ENCODE measurements at places on chromosomes 1 and 21. TPM values are rescaled to one million over a fixed set of nuclear protein-coding genes. Genes with fewer than 3 reads are reported as not detected.

The F3 gene
- polyA plus RNA-seq = 126 TPM

The LEFTY1 gene
- not detected for polyA plus RNA-seq

- DNase-seq = no peak
Observed at GRCh38 chr21:40851749-40852148, 4.8 kb upstream of the DSCAM start.

DNA sequence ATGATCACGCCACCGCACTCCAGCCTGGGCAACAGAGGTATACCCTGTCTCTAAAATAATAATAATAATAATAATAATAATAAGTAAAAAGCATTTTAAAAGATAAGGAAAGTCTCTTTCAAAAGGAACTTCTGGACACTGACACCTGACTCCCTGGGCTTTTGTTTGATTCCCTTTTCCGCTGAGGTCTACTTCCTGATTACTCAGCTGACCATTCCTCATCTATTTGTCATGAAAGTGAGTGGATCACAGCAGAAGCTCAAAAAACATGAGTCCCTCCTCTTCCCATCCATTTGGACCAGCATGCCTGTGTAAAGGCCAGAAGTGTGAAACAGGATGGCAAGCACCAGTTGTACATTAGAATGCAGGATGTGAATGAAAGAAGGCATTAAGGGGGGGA lies 61.1 kb upstream of the FBXO28 start:
- DNase-seq = peak; percentile 89

DNA sequence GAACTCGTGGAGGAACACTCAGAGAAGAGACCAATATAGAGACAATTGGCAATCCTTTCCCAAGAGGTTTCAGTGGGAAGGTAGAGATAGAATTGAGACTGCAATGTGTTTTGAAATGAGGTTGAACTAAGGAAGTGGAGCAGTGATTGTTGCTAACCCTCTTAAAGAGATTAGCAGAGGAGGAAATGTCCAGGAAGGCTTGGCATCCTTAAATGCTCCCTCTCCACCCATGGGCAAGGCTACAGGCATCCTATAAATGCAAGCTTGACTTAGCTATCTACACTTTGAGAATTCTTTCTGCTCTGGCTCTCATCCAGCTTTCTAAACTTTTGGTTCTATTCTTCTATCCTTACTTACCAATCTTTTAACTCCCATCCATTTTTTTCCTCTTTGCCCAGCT lies 30.3 kb upstream of the XPR1 start:
- DNase-seq = no peak

The TARBP1 gene
- 16.0 TPM for polyA plus RNA-seq

The LIN28A gene
- not detected for polyA plus RNA-seq

DNA sequence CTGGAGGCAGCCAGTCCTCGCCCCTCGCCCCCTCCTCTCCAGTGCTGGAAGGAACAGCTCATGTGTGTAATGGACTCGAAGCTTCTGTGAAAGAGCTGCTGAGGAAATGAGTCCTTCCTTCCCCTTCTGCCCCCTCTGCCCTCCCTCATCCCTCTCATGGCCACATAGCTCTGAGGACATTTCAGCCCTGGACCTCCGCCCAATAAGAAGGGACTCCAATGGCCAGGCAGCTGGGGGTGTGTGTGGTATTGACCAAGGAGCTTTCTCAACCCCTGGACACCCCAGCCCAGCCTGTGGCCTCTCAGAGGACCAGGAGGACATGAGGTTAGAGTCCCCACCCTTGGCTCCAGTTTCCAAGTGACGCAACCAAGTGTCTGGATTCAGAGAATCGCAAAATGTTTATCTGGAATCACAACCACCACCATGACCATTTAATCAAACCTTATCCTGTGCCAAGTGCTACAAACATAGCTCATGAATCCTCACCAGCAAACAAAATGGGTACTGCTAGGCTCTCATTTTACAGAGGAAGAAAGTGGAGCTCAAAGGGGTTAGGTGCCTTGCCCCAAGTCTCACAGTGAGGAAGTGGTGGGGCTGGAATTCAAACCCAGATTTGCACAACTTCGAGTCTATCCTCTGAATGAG lies 47.8 kb upstream of the ECE1 start:
- peak; percentile 93 for DNase-seq

DNA sequence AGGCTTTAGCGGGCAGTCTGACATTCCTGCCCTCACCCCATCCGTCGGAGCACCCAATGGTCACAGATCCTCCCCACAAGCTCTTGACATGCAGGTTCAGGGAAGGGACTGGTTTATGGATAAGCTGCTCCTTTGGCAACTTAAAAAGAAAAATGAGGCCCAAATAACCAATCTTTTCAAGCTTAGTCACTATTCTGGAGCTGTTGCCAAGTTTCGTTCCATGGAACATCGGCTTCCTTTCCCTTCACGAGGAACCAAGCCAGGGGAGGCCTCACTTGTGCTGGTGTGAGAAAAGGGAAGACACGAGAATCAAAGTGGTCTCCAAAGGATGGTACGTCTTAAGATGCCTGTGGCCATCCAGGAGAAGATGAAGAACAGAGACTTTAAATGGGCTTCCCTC lies 46.1 kb upstream of the LPAR3 start:
- DNase-seq = peak; percentile 37

The AQP10 gene
- polyA plus RNA-seq = not detected

DNA sequence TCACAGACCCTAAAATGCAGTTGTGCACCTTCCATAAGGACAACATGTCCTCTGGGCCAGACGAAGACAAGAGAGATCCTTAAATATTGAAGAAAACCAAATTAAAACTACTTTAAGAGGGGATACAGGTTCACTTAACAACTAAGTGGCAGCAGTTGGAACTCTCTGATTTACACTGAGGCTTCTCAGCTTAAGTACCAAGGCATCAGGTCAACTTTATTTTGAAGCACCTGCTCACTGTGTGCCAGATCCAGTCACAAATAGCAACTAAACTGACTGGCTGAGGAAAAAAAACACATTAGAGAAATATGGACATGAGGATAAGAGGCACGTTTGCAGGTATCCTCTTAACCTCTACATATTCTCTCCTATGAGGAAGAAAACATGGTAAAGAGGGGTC lies 33.2 kb downstream of the SLC35D1 start:
- DNase-seq = no peak

The ZNF670 gene
- 1.8 TPM for polyA plus RNA-seq

The MSH4 gene
- polyA plus RNA-seq = 0.02 TPM

The SEMA6C gene
- 2.6 TPM for polyA plus RNA-seq

DNA sequence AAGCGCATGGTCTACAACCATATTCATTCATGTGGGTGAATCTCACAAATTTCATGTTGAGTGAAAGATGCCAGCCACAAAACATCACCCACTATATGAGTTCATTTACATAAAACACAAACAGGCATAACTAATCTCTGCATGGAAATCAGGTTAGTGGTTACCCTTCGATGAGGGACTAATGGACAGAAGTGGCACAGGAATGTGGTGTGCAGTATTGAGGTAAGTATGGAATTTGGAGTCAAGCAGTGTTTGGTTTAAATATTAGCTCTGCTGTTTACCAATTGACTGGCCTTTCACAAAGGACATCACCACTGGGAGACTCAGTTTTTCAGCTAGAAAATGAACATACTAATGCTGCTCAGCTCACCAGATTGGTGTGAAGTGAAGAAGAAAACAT lies 24.2 kb downstream of the CCDC185 start:
- DNase-seq = no peak

DNA sequence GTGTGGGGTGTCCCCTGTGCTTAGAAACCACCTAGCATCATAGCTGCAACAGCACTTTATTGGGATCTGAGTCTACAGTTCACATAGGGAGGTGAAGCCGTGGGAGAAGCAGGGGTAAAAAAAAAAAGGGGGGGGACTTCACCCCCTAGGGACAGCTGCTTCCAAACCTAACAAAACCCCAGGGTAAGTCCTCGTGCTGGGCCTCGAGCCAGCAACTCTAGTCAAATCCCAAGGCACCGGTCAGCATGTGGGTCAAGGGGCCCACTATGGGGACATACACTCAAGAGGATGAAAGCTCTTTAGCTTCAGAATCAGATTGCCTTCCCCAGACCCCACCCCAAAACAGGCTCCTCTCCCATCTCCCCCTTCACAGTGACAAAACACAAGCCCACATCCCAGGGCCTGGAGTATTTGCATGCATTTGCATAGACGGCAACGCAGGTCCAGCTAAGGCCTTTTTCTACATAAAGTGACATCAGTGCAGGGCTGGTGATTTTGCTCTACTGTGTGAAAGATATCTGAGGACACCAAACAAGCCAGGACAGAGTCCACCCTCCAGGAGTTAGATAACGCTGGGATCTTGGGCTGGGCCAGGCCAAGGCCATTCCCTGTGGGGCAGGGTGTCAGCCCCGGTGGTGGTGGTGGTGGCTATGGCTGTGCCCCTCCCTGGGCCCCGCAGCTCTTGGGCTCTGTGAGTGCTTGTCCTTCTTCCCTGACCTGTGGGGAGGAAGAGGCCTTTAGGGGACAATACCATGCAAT lies 8.1 kb upstream of the PMVK start:
- no peak for DNase-seq

DNA sequence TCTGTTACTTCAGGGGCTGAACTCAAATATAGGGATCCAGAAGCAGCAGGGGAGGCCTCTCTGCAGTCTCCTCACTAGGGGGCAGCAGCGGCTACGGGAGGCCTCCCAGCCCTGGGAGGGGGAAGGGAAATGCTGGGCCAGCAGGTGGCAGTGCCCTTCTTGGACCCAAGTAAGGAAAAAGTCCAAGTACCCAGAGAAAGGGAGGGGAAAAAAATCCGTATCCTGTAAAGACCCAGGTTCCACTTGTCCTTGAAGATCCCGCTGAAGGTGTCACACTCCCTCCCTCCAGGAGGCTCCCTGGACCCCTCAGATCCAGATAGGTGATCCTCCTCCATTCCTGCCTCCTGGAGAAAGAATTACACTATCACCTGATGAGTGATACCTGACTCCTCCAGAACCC lies 14.1 kb upstream of the NUAK2 start:
- peak; percentile 62 for DNase-seq

DNA sequence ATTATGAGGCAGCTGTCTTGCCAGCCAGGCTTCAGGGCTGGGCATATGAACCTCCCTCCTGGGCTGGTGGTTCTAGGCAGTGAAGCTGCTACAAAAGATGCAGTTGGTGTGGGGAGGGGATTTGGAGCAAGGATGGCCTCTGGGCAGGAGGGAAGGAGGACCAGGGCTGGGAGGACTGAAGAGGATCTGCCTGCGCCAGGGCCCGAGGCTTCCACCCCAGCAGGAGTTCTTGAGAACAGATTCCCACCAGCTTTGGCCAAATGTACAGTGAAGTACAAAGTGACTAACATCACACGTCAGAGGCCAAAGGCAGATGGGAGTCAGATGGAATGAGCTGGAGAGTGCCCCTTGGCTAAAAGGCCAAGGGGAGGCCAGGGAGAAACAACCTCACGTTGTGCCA lies 62.4 kb downstream of the DDX20 start:
- no peak for DNase-seq

GRCh38 chr1:152412756-152413155 lies 1.3 kb downstream of the CRNN start:
- DNase-seq = no peak

- no peak for DNase-seq
Observed at GRCh38 chr1:218164930-218165700, 120.0 kb upstream of the RRP15 start.

- no peak for DNase-seq
Observed at GRCh38 chr1:229136822-229137221, 134.1 kb upstream of the RAB4A start.

- peak; percentile 31 for DNase-seq
Observed at GRCh38 chr1:167752219-167752985, 30.6 kb downstream of the MPZL1 start.

The ODR4 gene
- 9.4 TPM for polyA plus RNA-seq

DNA sequence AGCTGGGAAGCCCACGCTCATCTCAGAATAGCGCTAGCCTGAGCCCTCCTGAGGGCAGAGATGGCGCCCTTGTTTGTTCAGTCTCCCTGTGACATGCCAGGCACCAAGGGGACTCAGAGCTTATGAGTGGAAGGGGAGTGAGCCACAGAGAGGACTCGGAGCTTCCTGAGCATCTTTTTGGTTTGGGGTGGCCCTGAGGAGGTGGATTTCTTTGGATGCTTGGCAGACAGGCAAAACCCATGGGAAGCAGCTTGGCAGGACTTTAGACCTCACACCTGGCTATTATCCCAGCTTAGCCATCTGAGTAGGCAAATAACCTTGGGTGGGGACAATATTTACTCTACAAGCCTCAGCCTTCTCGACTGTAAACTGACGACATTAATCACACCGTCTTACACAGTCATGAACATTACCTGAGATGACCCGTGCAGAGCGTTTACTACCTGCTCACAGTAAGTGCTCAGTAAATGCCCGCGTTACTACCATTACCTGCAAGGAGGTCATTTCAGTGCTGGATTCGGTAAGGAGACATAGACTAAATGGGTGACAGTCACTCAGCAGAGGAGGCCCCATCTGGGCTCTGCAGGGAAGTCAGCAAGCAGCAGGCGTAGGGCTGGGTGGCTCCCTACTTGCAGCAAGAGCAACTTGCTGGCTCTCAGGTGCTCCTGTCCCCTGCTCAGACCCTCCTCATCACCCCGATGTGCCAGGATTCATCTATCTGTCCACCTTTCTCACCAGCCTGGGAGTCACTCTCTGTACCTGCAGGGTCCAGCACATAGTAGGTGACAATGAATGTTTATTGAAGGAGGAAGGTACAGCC lies 54.9 kb downstream of the KLHDC7A start:
- no peak for DNase-seq

DNA sequence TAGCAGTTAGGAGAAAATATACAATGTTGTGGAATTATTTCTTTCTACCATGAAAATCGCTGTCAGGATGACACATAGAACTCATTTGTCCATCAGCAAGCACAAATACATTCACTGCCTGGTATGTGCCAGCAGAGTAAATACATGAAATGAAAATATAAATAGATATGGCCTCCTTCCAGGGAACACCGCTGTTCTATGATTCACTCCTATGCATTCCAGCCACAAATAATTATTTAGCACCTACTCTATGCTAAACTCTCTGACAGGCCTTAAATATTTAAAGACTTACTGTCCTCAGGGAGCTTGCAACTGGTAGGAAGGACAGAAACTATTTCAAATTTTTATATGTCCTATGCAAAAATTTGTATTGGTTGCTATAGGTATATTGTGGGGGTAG lies 975.0 kb upstream of the NCAM2 start:
- DNase-seq = no peak

- DNase-seq = no peak
Observed at GRCh38 chr21:31273278-31273677, 70.8 kb downstream of the TIAM1 start.

The NBPF9 gene
- polyA plus RNA-seq = 15.1 TPM

- no peak for DNase-seq
Observed at GRCh38 chr1:113035086-113035485, 37.9 kb upstream of the LRIG2 start.

The RIPPLY3 gene
- 0.07 TPM for polyA plus RNA-seq

The LCE1D gene
- not detected for polyA plus RNA-seq

DNA sequence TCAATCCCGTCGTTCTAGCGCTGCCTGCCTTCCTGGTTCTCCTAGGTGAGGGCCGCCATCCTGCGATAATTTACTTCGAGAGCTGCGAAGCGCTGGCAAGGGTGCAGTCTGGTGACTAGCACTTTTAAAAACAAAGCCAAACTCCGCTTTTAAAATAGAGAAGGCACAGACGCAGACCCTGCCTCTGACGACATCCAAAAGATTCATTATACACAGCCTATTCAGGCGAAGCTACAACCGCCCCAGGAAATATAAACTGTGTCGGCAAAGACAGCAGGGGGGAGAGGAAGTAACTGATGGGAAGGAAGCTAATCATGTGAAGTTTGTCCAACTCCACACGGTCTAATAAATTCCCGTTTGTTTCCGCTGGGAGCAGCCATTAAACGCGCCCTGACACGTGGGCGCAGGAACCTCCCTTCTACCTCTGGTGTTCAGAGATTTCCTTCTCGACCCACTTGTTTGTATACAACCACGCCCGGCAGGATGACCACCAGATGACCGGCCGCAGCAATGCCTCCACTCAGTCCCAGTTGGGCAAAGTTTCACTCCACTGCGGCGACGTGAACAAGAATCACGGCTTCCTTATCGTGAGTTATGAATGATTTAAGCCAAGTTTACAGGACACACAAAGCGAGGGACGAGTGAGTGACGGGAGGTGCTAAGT lies 1.3 kb downstream of the GNG12 start:
- peak; percentile 81 for DNase-seq
